Activated naive CD4-positive, alpha-beta T cell (primary cell): ENCODE measurements at places on chromosomes 2 and 18.

- no peak for DNase-seq
These were observed 13.5 kb downstream of the RHBDD1 start for GRCh38 chr2:226849349-226849748.

DNA sequence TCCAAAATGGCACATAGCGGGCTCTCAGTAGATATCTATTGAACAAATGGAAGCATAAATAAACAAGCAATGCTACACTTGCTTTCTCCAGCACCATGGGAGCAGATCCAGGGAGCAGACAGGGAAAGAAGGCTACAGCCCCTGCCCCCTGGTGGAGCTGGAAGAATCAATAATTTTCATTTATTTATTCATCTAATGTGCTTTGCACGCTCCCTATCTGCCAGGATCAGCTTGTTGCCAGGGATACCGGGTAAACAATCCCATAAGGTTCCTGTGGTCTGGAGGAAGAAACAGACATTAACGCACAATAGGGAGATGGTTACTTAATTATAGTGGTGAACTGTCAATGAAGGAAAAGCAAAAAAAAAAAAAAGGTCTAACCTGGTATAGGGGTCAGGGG lies 40.1 kb upstream of the CLASP1 start:
- no peak for DNase-seq

DNA sequence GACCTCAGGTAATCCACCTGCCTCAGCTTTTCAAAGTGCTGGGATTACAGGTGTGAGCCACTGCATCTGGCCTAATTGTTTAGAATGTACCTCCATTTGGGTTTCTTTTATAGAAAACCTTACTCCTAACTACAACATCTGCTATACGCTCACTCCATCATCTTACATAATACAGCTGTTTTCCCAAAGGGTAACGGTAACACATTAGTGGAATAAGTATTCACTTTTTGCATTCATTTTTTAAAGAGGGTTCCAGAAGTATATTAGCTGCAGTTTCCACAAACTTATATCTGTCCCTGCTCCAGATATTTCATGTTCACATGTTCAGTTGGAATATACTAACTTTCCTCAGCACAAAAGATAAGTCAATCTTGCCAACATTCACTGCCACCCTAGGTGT lies 640.1 kb upstream of the FSHR start:
- DNase-seq = no peak

GRCh38 chr18:9453283-9453682 lies 22.0 kb upstream of the RALBP1 start:
- DNase-seq = no peak

DNA sequence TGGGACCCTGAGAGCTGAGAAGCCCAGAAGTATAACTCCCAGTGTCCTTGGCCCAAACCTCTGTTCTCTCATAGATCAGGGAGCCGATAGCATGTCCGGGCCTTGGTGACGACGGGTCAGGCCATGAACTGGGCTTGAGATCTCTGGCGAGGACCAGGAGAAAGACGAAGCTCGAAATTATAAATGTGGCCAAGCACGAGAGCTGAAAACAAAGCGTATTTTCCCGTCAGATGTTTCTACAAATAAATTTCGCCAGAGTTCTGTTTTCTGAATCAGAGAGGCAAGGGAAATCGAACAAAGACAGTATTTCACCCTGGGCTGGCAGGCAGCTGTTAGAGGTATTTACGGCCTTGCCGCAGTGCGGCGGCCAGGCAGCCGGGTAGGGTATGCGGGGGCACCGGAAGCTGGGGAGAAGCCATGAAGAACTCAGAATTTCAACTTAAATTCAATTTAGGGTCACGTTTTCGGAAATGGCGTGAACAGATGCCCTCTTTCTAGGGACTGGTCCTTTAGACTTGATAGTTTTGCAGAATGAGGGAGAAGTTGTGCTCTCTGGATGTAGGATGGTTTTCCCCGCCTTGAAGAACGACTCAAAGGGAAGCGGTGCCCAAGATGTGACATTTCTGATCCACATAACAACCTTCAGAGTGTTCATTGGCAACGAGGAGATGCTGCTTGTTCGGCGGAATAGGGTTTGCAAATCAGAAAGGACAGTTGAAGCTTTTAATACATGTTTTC lies 9.6 kb downstream of the HOXD8 start:
- no peak for DNase-seq

GRCh38 chr18:28890791-28891190 lies 713.9 kb upstream of the CDH2 start:
- DNase-seq = no peak

- DNase-seq = no peak
These were observed 154.0 kb downstream of the SATB2 start for GRCh38 chr2:199303728-199304177.

- no peak for DNase-seq
These were observed 28.2 kb downstream of the CCDC102B start for GRCh38 chr18:68826121-68826520.

- no peak for DNase-seq
These were observed 65.5 kb upstream of the EPAS1 start for GRCh38 chr2:46231721-46232120.
